ENCODE measurements at places on chromosomes 12 and 14. TPM values are rescaled to one million over a fixed set of nuclear protein-coding genes. Genes with fewer than 3 reads are reported as not detected.

CKAP4 gene
- total RNA-seq = 148 TPM

SERPINA9 gene
- not detected for total RNA-seq

CDK2 gene
- 33.1 TPM for total RNA-seq

RNASE12 gene
- not detected for total RNA-seq

GYS2 gene
- total RNA-seq = not detected

TMEM253 gene
- total RNA-seq = not detected

CD163L1 gene
- total RNA-seq = 15.0 TPM

ANO2 gene
- 58.5 TPM for total RNA-seq

IL23A gene
- total RNA-seq = 0.76 TPM

TMPO gene
- total RNA-seq = 110 TPM

PAX9 gene
- total RNA-seq = 0.19 TPM

MLEC gene
- total RNA-seq = 80.6 TPM

Data from vein endothelial cell (primary cell).